Amniotic epithelial cell (primary cell): ENCODE measurements at places on chromosomes 16 and 17.

GRCh38 chr16:2486645-2487516, 12.0 kb downstream of the TBC1D24 start:
- DNase-seq = peak; percentile 34

DNA sequence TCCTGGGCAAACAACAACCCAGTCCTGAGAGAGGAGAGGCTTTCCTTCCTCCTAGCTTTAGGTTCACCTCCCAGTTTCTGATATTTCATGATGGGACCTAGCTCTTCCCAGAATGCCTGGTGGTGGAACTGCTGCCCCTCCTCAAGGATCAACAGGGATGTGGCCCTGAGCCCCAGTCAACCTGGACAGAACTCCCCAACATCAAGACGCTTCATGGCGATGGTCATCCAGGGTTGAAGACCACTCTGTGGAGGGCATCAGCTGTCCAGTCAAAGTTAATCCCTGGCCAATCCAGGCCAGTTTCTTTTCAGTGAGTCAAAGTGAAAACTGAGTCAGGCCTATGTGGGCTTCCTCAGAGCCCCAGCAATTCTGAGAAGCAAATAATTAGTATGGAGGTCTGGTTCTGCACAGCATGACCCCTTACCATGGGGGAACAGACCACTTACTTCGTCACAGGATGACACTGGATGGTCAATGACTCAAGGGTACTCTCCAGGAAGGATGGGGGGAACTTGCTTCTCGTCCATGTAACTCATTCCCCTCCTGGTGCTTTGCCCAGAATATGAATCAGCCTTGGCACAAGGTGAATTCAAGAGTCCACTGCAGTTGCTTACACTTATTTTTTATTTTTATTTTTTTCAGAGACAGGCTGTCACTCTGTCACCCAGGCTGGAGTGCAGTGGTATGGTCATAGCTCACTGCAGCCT, 14.7 kb upstream of the XYLT2 start:
- peak; percentile 82 for DNase-seq

DNA sequence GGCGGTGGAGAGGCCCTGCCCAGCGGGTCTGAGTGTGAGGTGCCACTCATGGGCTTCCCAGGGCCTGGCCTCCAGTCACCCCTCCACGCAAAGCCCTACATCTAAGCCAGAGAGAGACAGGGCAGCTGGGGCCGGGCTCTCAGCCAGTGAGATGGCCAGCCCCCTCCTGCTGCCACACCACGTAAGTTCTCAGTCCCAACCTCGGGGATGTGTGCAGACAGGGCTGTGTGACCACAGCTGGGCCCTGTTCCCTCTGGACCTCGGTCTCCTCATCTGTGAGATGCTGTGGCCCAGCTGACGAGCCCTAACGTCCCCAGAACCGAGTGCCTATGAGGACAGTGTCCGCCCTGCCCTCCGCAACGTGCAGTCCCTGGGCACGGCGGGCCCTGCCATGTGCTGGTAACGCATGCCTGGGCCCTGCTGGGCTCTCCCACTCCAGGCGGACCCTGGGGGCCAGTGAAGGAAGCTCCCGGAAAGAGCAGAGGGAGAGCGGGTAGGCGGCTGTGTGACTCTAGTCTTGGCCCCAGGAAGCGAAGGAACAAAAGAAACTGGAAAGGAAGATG, 11.2 kb downstream of the VASN start:
- no peak for DNase-seq

- DNase-seq = no peak
Measured at GRCh38 chr17:83024218-83024971, 55.0 kb upstream of the METRNL start.

DNA sequence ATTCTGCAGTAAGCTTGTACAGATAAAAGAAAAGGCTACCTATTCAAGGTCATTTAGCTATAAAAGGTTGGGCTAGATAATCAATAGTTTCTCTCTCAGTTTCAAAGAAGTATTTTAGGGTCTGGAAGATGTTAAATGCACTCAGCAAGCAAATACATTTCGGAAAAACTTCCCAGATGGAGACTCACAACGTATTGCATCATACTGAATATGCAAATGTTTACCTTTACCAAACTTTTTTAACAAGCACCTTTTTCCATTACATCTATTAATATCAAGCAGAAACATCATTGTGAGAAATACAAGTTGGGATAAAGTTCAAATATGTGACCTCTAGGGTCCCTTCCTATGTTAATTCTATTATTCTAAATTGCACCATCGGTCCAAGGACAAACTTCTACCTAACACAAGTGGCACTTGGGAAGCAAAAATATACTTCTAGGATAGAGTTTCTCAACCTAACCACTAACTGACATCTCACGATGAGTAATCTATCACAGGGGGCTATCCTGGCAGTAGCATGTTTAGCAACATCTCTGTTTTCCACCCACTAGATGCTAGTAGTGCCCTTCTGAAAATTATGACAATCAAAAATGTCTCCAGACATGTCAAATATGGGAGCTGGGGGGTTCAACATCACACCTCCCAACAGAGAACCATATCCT, 14.5 kb downstream of the KANSL1 start:
- DNase-seq = peak; percentile 68

GRCh38 chr17:1164935-1165556, 14.7 kb downstream of the ABR start:
- no peak for DNase-seq

- DNase-seq = no peak
Measured at GRCh38 chr16:30641378-30641982, 9.3 kb upstream of the PRR14 start.

GRCh38 chr17:17774009-17774881, 62.5 kb downstream of the SREBF1 start:
- peak; percentile 55 for DNase-seq

GRCh38 chr17:41284043-41284442, 8.5 kb downstream of the KRTAP9-7 start:
- DNase-seq = peak; percentile 18

DNA sequence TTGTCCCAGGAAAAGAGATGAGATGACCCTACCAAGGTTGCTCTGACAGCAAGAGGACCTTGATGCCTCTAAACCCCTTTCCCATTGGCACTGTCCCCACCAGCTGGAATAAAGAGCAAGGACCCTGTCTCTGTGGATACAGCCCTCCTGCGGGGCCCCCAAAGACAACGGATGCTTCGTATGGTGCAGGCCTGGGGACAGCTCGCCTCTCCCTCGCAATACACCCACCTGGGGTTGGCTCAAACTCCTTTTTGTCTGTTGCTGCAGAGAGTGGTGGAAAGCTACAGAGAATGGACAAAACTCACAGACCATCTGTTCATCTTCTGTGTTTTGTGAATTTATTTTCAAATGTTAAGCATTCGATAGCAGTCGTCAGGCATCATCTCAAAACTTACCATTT, 27.6 kb upstream of the CACNG3 start:
- DNase-seq = no peak

DNA sequence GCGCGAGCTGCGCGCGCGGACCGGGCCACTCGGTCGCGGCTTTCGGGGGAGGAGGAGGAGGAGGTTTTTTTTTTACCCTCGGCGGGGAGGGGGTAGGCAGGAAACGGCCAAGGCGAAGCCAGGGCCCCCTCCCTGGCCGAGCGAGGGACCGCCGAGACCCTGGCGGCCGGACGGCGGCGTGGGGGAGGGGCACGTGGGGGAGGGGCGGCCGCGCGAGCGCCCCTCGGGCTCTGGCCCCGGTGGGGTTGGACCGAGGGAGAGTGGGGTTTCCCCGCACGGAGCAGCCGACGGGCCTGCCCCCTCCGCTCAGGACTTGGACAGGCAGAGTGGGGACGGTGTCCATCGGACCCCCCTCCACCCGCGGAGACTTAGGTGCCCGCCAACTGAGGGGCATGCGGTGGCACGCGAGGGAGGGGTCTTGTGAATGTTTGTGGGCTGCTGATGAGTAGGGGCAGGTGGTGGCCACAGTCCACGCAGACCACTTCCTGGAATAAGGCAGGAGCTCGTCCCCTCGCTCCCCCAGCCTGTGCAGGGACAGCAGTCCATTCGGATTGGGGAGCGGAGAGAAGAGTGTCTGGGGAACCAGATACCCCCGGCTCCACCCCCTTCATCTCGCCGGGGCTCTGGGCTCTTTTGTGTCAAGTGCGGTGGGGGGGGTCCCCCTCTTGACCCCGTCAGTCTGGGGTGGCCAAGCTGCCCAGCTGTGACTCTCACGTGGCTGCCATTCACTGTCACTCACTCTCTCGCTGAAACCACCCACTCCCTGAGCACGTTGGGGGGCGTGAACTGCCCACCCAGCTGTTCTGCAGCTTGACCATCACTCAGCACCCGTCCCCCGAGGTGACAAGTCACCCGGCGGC, 3.0 kb upstream of the CHD3 start:
- no peak for DNase-seq

- DNase-seq = peak; percentile 40
Measured at GRCh38 chr16:57169327-57169726, 16.5 kb downstream of the PSME3IP1 start.

GRCh38 chr16:12059216-12059769, 82.8 kb downstream of the SNX29 start:
- DNase-seq = peak; percentile 53

DNA sequence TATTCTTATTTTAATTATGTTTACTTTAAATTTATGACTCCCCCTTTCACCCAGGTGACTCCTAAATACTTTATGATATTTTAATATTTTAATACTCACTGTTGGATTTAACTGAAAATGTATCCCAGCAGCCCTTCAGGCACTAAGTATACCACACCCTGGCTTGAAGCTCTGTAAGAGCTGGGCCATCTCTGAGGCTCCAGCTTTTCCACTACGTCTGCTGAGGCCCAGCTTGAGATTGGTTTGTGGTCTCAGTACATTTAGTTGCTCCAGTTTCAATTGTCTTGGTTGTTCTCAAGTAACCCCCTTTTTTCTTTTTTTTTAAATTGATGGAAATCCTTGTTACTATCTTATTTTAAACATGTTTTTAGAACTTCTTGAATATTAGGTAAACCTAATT, 27.0 kb upstream of the CAPNS2 start:
- DNase-seq = no peak

- DNase-seq = no peak
Measured at GRCh38 chr17:43151880-43152456, 19.0 kb upstream of the NBR1 start.

- no peak for DNase-seq
Measured at GRCh38 chr17:51046046-51046445, 74.6 kb downstream of the SPAG9 start.

GRCh38 chr16:86037999-86038925, 139.3 kb downstream of the IRF8 start:
- DNase-seq = no peak

- DNase-seq = no peak
Measured at GRCh38 chr17:33266116-33266515, 27.0 kb downstream of the ASIC2 start.

DNA sequence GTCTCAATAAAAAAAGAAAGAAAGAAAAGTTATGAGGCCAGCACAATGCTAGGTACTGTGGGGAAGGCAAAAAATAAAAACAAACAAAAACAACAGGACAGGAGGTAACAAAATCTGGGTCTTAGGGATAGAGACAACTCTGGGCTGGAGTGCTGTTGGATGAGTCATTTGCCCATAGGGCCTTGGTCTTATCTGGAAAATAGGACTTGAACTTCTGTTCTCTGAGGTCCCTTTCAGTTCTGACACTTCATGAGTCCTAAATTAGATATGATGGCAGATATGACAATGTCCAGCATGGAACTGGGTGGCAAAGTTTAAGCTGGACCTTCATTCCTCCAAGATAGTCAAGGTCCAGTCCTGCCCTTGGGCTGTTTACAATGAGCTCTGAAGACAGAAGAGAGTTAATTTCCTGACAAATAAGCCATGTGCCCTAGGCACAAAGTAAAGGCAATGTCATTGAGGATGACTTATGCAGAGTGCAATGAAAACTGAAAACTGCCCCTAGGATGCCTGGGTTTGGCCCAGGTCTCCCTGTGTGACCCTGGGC, 8.9 kb upstream of the HDAC5 start:
- DNase-seq = peak; percentile 33

- no peak for DNase-seq
Measured at GRCh38 chr17:62048262-62048661, 16.8 kb downstream of the MED13 start.

GRCh38 chr17:29627951-29628350, 5.2 kb upstream of the CORO6 start:
- no peak for DNase-seq

DNA sequence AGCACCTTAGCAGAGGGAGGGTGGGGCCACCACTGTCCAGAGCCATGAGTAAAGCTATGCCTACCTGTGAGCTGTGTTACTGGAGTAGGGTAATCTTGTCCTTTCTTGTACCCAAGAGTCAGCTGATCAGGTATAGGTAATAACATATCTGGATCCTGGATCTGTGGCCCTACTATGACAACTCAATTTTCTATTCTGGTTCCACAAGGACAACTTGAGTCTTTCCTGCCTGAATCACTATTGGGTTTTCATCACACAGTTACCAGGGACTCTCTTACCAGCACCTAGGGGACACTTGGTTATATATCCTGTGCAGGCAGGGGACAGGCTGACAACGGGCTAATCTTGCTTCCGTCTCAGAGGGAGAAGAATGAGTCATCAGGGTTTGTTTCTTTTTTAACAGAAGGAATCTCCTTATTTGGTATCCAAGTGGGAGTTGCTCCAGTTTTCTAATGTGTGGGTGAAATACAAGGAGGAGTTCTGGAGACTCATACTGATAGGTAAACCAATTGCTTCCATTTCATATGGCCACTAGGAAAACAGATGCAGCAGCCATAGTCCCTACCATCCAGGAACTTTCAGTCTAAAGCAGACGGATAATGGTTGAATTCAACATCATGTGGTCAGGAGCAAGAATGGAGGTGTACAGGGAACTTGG, 6.8 kb downstream of the ZNF267 start:
- DNase-seq = peak; percentile 83

DNA sequence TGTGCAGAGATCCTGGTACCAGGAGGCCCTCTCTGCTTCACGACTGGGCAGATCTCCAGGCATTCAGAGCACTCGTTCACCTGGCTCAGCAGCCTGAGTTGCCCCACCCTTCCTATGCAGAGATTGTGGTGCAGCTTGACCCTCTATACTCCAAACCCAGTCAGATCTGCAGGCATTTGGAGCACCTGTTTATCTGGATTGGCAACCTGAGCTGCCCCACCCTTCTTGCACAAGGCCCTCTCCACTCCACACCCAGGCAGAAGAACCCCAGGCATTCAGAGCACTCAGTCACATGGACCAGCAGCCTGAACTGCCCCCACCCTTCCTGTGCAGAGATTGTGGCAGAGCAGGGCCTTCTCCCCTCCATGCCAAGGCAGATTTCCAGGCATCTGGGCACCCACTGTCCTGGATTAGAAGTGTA, 88.4 kb upstream of the CDH5 start:
- DNase-seq = no peak

DNA sequence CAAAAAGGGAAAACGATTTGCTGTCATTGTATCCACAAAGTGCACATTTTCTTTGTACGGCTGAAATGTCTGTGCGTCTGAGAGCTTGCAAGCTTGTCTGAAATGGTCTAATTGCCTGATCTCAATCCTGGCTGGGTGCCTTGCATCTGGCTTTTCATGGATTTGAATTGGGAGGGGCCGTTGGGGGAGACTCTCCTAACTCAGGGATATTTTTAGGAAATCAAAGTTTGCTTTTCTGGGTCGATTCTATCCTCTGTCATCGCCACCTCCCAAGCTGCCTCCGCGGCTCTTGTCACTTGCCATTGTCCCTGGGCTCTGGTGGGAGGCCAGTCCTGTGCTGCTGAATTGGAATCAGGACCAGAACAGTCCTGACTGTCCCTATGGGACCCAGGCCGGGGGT, 33.3 kb upstream of the MGAT5B start:
- no peak for DNase-seq

GRCh38 chr16:24995469-24995868, 19.7 kb downstream of the ARHGAP17 start:
- DNase-seq = no peak
